CD4-positive, alpha-beta T cell treated with Interleukin-6 at 100 ng/mL for 8 hours (primary cell): ENCODE measurements at places on chromosomes 7 and 10.

GRCh38 chr7:17099083-17099973 is 199.1 kb upstream of the AHR start:
- no peak for DNase-seq

GRCh38 chr7:130369110-130369711 is 11.1 kb upstream of the CPA1 start:
- DNase-seq, result no peak

GRCh38 chr7:85426487-85426960 is 239.7 kb upstream of the SEMA3D start:
- no peak for DNase-seq

GRCh38 chr7:129925416-129926002 is 27.3 kb downstream of the UBE2H start:
- no peak for DNase-seq

- DNase-seq, result no peak
These were observed 13.3 kb upstream of the FAM180A start for GRCh38 chr7:135761751-135762488.
